ENCODE measurements at places on chromosomes 13 and 19.

- H3K4me3 ChIP-seq = no peak overlapping the region
- H3K4me1 ChIP-seq = no peaks in the 10 kb centered on the region
- H3K27ac ChIP-seq = no peak overlapping the region
- no peaks in the 10 kb centered on the region for H3K36me3 ChIP-seq
These were observed 322.0 kb upstream of the KLHL1 start for GRCh38 chr13:70430256-70430655.

GRCh38 chr19:44525721-44526430, 3.6 kb downstream of the CEACAM20 start:
- no peak for DNase-seq
- peaks cover 2% of the 10 kb centered on the region for H3K27me3 ChIP-seq
- no peak overlapping the region for H3K27ac ChIP-seq
- H3K4me3 ChIP-seq = no peak overlapping the region

DNA sequence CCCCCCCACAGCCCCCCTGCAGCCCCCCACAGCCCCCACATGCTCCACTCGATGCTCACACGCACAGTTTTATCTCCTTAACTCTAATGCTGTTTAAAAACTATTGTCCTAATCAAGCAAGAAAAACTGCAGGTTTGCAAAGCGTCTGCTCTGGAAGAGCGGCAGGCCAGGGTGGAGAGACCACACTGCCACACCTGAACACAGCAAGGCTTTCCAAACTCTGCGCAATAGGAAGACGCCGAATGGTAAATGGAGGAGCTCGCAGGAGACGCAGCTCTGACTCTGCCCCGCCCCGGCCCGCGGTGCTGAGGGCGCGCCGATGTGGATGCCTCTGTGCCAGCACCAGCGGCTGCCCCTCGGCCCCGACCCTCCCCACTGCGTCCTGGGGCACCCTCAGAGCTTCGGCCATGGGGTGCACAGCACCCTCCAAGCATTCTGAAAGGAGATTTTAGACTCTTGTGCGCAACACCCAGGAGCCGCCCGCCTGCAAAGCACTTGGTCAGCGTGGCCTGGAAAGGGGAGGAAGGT, 32.4 kb downstream of the RASA3 start:
- no peaks in the 10 kb centered on the region for H3K36me3 ChIP-seq
- DNase-seq = no peak
- no peak overlapping the region for H3K4me3 ChIP-seq
- H3K4me1 ChIP-seq = no peaks in the 10 kb centered on the region
- no peak overlapping the region for H3K27ac ChIP-seq

DNA sequence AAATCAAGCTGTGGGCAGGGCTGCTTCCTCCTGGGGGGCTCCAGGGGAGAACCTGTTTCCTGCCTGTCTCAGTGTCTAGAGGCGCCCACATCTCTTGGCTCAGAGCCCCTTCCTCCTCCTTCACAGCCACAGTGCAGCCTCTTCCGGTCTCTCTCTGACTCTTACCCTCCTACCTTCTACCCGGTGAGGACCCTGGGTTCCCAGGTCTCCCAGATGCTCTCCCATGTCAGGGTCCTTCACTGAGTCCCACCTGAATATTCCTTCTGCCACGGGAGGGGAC, 153.1 kb downstream of the KDM4B start:
- H3K4me3 ChIP-seq = no peak overlapping the region
- peaks cover 2% of the 10 kb centered on the region for H3K36me3 ChIP-seq
- no peaks in the 10 kb centered on the region for H3K27me3 ChIP-seq

- no peaks in the 10 kb centered on the region for H3K27me3 ChIP-seq
- H3K4me3 ChIP-seq = no peak overlapping the region
- H3K4me1 ChIP-seq = no peaks in the 10 kb centered on the region
These were observed 886.8 kb downstream of the PCDH9 start for GRCh38 chr13:66343224-66343828.

GRCh38 chr13:32728327-32728726, 142.1 kb downstream of the PDS5B start:
- no peak for DNase-seq
- H3K36me3 ChIP-seq = no peaks in the 10 kb centered on the region
- no peak overlapping the region for H3K27ac ChIP-seq
- no peak overlapping the region for H3K4me3 ChIP-seq
- no peaks in the 10 kb centered on the region for H3K4me1 ChIP-seq
- no peaks in the 10 kb centered on the region for H3K27me3 ChIP-seq

DNA sequence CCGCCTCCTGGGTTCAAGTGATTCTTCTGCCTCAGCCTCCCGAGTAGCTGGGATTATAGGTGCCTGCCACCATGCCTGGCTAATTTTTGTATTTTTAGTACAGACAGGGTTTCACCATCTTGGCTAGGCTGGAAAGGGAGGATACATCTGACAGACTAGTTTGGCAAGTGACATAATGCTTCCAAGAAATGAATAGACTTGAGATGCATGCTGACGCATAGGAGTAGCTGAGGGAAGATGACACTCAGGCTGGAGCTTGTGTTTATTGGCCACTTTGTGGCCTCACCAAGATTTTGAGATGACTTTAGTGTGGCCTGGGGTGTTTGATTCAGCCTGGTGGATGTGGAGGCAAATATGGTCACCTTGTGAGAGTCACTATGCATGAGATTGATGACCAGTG, 4.0 kb downstream of the ZNF586 start:
- H3K27me3 ChIP-seq = no peaks in the 10 kb centered on the region
- peaks cover 2% of the 10 kb centered on the region for H3K36me3 ChIP-seq
- no peak for DNase-seq
- no peaks in the 10 kb centered on the region for H3K4me1 ChIP-seq
- no peak overlapping the region for H3K4me3 ChIP-seq

- H3K4me1 ChIP-seq = peaks cover 3% of the 10 kb centered on the region
- no peak for DNase-seq
- H3K27ac ChIP-seq = no peak overlapping the region
- H3K4me3 ChIP-seq = no peak overlapping the region
- no peaks in the 10 kb centered on the region for H3K27me3 ChIP-seq
These were observed 2.3 kb upstream of the KDM4B start for GRCh38 chr19:4966591-4966990.

- DNase-seq = no peak
- peak within 1 kb of the TSS; percentile 75 for H3K4me3 ChIP-seq
- no peaks in the 10 kb centered on the region for H3K27me3 ChIP-seq
- no peak within 1 kb of the TSS for H3K27ac ChIP-seq
- H3K4me1 ChIP-seq = peaks cover 4% of the 10 kb centered on the region
These were observed at the start of gene AKT2 for GRCh38 chr19:40284501-40285352. AKT2 (minus strand) TSS chr19:40285345; CDS start chr19:40265267, 20,078 bp downstream.

GRCh38 chr13:23622985-23623384, 52.8 kb downstream of the TNFRSF19 start:
- DNase-seq = no peak
- no peaks in the 10 kb centered on the region for H3K27me3 ChIP-seq
- no peak overlapping the region for H3K27ac ChIP-seq
- no peaks in the 10 kb centered on the region for H3K4me1 ChIP-seq
- no peak overlapping the region for H3K4me3 ChIP-seq

- H3K27me3 ChIP-seq = no peaks in the 10 kb centered on the region
- H3K4me3 ChIP-seq = no peak overlapping the region
These were observed 4.6 kb downstream of the SAFB start for GRCh38 chr19:5627395-5627904.

GRCh38 chr13:67696775-67697174, 466.6 kb upstream of the PCDH9 start:
- no peak overlapping the region for H3K4me3 ChIP-seq
- H3K27me3 ChIP-seq = no peaks in the 10 kb centered on the region
- H3K27ac ChIP-seq = no peak overlapping the region
- H3K4me1 ChIP-seq = no peaks in the 10 kb centered on the region
- H3K36me3 ChIP-seq = no peaks in the 10 kb centered on the region
- DNase-seq = no peak

DNA sequence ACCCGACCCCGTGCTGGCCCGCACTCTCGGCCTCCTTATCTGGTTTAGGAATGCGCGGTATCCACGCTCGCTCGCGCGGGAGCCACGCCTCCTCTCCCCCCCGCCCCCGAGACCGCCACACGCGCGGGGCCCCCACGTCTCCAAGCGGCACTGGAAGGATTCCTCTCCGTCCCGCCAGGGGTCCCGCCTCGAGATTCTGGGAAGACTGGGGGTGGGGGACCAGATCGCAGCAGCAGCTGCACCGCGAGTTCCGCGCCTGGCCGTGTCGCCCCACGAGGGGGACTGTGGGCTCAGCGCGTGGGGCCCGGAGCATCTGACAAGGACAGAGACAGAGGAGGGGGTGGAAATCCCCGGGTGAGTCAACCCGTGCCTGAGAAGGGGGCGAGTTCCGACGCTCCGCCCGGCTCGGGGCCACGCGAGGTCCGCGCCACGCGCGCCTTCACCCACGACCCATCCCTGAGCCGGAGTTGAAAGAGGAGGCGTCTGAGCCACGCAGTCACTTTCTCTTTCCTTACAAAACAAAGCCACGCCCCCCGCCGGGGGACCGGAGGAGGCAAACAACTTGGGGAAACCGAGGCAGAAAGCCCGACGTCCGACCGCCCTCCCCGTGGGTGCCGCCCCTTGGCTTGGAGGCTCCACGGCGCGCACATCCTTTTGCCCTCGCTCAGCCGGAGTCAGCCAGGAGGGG, 814 bp downstream of the S1PR2 start:
- no peak overlapping the region for H3K27ac ChIP-seq
- H3K27me3 ChIP-seq = no peaks in the 10 kb centered on the region
- H3K4me3 ChIP-seq = peak overlapping the region; percentile 74
- DNase-seq = no peak
- H3K4me1 ChIP-seq = no peaks in the 10 kb centered on the region

DNA sequence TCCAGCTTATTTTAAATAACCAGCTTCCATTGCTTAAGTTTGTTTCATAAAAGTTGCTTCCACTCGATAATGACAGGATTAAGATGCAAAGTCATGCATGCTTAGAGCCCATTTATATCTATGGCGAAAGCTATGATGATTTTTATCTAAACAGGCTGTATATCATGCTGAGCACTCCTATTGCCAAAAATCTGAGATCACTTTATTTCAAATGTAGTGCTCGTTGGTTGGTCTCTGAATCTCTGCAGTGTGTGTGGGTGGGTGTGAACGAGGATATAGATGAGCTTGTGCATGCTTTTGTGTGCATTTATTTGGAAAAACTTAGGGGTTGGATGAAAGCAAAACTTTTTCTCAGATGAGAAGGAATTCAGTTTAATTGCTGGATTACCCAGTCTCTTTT, 27.0 kb upstream of the ARGLU1 start:
- no peaks in the 10 kb centered on the region for H3K36me3 ChIP-seq
- H3K4me3 ChIP-seq = no peak overlapping the region
- no peaks in the 10 kb centered on the region for H3K4me1 ChIP-seq
- H3K27me3 ChIP-seq = no peaks in the 10 kb centered on the region
- no peak overlapping the region for H3K27ac ChIP-seq
- DNase-seq = no peak

GRCh38 chr13:108060111-108060510, 155.2 kb downstream of the LIG4 start:
- peak; percentile 25 for DNase-seq
- H3K4me1 ChIP-seq = peaks cover 2% of the 10 kb centered on the region
- H3K4me3 ChIP-seq = no peak overlapping the region
- H3K27me3 ChIP-seq = no peaks in the 10 kb centered on the region
- H3K36me3 ChIP-seq = no peaks in the 10 kb centered on the region

DNA sequence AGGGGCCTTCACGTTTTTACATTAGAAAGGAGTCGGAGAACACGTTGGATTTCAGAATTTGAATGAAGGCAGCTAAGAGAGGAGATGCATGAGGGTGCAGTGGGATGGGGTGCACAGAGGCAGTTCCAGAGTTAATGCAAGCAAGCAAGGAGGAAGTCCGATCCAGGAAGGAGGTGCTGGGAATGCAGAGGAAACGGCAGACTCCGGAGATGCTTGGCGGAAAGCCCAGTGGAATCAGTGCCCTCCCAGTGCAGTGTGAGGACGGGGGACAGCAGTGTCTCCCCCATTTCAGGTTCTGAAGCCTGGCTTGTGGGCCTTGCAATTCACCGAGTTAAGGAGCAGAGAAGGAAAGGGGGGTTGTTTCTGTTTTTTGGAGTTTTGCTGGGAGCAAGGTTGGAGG, 100.4 kb downstream of the COL4A2 start:
- H3K36me3 ChIP-seq = no peaks in the 10 kb centered on the region
- peaks cover 3% of the 10 kb centered on the region for H3K4me1 ChIP-seq
- no peak overlapping the region for H3K4me3 ChIP-seq
- H3K27me3 ChIP-seq = no peaks in the 10 kb centered on the region
- no peak for DNase-seq

GRCh38 chr19:6023085-6023682, 45.2 kb upstream of the RANBP3 start:
- no peak overlapping the region for H3K4me3 ChIP-seq
- no peaks in the 10 kb centered on the region for H3K36me3 ChIP-seq
- no peaks in the 10 kb centered on the region for H3K27me3 ChIP-seq

DNA sequence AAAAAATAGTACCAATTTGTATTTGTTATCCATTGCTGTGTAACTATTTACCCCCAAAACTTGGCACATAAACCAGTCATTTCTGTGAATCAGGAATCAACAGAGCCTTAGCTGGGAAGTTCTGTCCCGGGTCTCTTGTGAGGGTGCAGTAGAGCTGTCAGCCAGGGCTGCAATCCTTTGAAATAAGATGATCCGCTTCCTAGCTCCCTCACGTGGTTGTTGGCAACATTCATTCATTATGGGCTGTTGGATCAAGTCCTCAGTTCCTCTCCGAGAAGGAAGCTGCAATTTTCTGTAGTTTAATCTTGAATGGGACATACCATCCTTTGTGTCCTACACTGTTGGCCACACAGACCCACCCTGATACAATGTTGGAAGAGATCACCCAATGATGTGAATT, 277.2 kb downstream of the SUCLA2 start:
- no peaks in the 10 kb centered on the region for H3K4me1 ChIP-seq
- no peaks in the 10 kb centered on the region for H3K36me3 ChIP-seq
- H3K4me3 ChIP-seq = no peak overlapping the region

DNA sequence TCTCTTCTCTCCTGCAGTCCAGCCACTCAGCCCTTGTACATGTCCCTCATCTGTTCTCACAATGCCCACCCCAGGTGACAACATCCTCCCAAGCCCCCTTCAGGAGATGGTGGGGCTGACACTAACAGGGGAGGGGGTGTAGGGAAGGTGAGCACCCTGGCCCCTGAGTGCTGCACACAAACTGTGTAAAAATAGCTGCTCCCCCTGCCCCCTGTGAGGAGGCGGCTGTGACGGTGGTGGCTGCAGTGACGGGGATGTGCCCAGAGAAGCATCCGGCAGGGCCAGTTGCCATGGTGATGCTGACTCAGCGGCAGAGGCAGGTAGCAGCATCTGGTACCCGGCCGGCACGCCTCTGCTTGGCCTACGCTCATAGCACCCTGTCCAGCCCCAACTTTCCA, 13.0 kb upstream of the JUND start:
- no peak overlapping the region for H3K27ac ChIP-seq
- peaks cover 12% of the 10 kb centered on the region for H3K4me1 ChIP-seq
- H3K36me3 ChIP-seq = no peaks in the 10 kb centered on the region
- no peak overlapping the region for H3K4me3 ChIP-seq

DNA sequence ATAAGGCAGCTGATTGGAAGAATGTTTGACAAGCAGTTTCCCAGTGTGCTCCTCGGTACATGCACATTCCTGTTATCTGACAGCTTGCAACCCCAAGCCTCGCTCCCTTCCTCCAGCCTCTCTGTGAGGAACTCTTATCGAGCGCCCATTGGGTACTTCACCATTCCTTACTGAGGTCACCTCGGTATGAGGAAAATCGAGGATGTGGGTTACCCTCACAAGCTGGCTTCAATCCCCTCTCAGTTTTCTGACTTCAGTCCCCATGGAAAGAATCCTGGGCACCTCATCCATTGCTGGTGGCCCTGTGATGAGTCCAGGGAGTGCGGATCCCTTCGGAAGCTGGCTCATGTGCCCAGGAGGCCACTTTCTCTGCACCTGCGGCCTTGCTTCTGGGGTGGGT, 17.3 kb downstream of the TEX29 start:
- no peak for DNase-seq
- no peaks in the 10 kb centered on the region for H3K36me3 ChIP-seq
- H3K4me3 ChIP-seq = no peak overlapping the region
- no peak overlapping the region for H3K27ac ChIP-seq
- H3K4me1 ChIP-seq = no peaks in the 10 kb centered on the region

- H3K36me3 ChIP-seq = no peaks in the 10 kb centered on the region
- peaks cover 2% of the 10 kb centered on the region for H3K4me1 ChIP-seq
- DNase-seq = no peak
- H3K27me3 ChIP-seq = no peaks in the 10 kb centered on the region
- H3K27ac ChIP-seq = no peak overlapping the region
These were observed 82.1 kb downstream of the WDFY2 start for GRCh38 chr13:51666374-51666773.
